ENCODE measurements at places on chromosomes 6 and 20.
A peak's percentile ranks its signal among the peaks of the same experiment; 100 is the strongest.

GRCh38 chr6:5261545-5262109 is 314 bp downstream of the FARS2 start:
- DNase-seq = no peak

DNA sequence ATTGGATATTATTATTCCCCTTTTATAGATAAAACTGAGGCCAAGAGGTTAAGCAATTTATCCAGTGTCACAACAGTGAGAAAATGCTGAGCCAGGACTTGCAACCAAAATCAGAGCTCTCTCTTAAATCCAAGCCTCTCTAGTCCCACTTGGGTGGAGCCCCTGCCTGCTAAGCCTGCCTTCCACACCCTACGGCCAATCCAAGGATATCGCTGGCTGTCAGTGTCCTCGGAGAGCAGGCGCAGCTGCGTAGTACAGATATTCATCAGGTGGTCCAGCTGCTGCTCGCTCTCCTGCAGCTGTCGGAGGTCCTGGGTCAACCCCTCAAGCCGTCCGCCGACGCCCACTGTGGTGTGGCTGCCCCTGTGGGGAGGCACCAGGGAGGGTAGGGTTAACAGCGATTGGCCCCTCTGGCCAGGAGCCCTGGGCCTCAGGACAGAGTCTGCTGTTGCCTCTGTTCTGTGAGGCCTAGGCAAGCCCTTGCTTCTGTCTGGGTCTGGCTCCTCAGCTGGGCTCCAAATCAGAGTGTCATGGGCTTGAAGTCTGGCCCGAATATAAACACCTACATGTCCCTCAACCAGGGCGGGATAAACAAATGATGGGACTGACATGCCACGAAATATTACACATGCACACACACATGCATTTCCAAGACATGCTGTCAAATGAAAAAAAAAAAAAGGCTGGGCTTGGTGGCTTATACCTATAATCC is 3.9 kb upstream of the NECAB3 start:
- no peak for DNase-seq

GRCh38 chr6:126300126-126300525 is 39.8 kb upstream of the CENPW start:
- DNase-seq = no peak

GRCh38 chr20:44735816-44736169 is 9.9 kb upstream of the KCNK15 start:
- DNase-seq = no peak

DNA sequence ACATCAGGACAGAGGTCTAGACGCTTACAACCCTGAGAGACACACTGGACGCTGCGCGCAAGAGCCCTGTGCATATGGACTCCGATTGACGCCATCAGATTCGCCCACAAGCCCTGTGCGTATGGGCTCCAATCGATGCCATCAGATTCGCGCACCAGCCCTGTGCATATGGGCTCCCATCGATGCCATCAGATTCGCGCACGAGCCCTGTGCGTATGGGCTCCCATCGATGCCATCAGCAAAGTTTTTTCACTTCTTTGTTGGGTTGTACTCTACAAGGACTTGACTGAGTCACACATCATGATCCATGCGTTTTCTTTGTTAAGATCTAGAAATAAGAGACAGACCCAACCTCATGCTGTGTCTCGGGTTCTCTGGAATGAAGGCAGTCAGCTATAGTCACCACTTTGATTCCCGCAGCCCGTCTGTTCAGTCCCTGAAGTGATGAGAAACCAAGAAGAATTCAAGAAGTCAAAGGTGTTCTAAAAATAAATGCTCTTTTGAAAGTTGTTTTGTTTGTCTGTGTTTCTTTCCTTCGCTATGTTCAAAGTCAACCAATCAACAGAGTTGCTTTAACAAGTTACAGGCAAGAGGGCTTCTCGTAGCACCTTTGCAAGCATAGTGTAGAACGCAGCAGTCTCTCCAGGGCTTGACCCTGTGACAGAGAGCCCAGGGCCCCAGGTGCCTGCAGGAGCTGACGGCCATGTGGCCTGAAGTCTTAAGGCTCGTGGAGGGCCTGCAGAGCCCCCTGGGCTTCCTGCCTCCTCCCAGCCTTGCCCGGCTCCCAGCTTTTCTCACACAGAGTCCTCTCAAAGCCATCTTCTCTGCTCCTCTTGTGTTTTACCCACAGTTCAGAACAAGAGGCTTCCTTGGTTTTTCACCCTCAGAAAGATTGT is 7.9 kb downstream of the RPS6KA2 start:
- no peak for DNase-seq

DNA sequence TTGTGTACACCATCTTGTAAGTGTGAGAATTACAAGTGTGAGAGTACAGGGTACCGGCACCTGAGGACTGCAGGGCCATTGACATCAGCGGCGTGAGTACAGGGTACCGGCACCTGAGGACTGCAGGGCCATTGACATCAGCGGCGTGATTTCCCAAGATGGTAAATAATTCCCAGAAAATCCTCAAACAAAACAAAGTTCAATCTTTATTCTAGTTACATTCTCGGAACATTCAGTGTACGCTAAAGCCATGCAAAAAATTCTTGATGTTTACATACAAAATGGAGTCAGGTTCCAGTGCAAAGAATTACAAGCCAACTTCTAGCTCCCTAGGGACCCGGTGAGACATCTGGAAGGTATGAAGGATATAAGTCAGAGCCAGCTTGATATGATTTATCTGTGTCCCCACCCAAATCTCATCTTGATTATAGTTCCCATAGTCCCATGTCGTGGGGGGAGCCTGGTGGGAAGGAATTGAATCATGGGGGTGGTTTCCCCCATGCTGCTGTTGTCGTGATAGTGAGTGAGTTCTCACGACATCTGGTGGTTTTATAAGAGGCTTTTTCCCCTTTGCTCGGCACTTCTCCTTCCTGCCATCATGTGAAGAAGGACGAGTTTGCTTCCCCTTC is 172.7 kb downstream of the TTLL2 start:
- DNase-seq = no peak

DNA sequence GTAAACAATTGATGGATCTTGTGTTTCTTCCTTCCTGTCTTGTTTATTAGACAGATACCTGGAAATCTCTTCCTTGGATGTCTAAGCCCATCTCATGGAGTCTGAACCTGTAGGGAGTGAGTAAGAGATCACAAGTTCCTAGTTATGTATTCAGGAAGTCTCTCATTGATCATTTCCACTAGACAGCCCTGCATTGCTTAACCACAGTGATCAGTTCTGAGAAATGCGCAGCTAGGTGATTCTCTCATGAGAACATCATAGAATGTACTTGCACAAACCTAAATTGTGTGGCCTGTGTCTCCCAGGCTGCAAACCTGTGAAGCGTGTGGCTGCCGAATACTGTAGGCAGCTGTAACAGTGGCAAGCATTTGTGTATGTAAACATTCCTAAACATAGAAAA is 39.1 kb downstream of the FAM120B start:
- DNase-seq = no peak

GRCh38 chr6:11428895-11429294 is 108.7 kb upstream of the TMEM170B start:
- DNase-seq = no peak

DNA sequence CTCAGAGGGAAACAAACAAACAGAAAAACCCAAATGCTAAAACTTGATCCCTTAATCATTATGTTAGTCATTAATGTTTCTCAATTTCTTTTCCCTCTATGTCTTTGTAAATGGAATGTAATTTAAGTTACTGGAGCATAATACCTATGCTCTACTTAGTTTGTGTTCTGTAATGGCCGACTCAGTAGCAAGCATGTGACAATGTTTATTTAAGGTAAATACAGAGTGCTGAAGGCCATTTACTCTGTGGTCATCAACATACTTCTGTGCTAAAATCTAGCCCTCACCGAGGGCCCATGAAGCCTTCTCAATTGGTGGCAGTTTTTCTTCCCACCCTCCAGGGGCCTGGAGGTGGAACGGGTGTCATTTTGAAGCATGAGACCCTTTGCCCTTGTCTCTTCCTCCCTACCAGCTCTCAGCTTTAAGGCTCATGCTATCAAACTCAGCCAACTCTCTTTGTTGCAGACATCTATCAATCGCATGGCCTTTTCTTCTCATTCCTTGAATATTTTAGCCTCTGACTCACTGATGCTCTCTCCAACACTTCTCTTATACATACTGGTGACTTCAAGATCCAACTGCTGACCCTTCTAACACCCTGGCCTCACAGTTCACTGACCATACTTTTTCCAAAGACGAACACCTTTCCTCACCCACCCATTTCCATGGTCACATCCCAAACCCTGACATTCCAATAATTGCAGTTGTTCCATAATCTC is 48.2 kb downstream of the STX7 start:
- no peak for DNase-seq

DNA sequence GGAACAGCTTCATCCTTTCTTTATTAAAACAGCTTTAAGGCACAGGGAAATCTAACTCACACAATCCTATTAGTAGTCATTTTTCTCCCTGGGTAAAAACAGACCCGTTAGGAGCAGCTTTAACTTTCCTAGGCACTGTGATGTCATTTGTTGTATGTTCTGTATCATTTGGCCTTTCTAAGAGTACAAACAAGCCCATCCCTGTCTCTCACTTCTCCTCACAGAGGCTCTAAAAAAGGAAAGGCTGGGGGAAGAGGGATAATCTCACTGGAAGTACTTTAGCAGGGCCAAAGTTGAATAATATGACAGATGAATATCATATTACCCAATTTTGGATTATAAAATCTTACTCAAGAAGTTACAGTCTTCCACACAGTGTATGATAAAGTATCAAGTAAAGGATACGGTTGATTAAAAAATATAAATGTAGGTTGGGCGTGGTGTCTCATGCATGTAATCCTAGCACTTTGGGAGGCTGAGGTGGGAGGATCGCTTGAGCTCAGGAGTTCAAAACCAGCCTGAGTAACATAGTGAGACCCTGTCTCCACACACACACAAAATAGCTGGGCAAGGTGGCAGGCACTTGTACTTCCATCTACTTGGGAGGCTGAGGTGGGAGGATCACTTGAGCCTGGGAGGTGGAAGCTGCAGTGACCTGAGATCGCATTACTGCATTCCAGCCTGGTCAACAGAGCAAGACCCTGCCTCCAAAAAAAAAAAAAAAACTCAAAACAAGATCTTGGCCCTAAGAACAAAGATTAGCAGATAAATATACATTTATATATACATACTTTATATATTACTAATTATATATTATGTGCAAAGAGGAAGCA is 7.9 kb downstream of the NUDT3 start:
- no peak for DNase-seq

DNA sequence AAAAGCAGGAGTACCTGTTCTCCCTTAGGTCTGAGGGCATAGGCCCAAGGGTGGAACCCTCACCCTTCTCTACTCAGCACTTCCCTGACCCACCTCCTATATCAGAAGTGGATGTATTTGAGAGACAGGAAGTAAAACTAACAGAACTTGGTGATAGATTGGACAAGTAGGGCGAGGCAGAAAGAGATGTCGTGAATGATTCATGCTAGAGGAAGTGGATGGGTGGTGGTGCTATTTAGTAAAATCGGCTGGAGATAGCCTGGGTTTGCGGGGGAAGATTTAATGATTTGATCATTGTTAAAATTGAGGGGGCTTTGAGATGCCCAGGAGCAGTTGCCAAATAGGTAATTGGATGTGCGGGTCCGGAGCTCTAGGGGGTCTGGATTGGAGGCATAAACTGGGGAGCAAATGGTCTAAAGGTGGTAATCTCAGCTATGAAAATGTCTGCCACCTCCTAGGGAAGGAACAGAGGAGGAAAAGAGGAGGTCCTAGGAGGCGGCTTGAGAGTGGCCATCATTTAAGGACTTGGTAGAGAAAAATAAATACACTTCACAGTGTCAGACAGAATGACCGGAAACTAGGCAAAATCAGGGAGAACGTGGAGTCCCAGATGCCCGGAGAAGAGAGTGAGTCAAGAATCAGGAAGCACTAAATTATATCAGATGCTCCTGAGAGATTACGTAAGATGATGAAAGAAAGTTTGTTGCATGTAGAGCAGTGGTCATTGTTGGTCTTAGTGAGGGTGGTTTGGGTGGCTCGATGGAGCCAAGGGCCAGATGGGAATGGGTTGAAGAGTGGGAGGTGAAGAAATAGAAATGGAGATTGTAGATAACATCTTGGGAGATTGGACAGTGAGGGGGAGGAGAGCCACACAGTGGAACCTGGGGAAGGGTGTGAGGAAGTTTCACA is 142.0 kb downstream of the CEP57L1 start:
- no peak for DNase-seq

- DNase-seq = no peak
These were observed 67.1 kb downstream of the TPD52L1 start for GRCh38 chr6:125220712-125221111.

DNA sequence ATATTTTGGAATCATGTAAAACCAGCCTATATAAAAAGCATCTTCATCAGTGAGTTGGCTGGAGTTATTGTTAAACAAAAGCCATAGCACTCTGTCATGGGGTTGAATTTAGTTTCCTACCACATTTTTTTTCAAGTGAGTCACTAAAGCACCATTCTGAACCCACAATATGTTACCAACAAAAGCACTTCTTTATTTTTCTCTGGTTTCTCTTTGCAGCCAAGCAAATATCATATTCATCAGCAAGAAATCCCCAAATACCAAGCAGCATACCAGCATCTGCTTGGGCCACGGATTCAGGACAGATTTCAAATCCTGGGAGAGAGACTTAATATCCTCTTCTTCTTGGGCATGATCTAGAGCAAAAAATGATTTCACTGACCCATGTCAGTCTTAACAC is 441.4 kb downstream of the BCKDHB start:
- no peak for DNase-seq

DNA sequence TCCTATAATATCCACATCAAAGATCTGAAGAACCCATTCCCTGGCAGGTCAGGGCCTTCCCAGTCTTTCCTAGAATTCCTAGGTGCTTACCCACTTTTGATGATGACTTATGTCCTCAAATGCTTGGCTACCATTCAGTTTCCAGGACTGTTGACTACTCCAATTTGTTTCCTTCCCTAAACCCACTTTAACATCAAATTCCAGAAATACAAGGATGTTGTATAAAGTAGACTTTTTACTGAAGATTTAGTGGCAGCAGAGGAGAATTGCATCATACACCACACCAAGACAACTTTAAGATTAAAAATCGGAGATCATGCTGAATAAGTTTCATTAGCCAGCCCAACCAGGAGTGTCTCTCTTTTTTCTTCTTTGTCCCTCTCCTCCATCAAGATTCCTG is 203.3 kb upstream of the LAMP5 start:
- DNase-seq = no peak

DNA sequence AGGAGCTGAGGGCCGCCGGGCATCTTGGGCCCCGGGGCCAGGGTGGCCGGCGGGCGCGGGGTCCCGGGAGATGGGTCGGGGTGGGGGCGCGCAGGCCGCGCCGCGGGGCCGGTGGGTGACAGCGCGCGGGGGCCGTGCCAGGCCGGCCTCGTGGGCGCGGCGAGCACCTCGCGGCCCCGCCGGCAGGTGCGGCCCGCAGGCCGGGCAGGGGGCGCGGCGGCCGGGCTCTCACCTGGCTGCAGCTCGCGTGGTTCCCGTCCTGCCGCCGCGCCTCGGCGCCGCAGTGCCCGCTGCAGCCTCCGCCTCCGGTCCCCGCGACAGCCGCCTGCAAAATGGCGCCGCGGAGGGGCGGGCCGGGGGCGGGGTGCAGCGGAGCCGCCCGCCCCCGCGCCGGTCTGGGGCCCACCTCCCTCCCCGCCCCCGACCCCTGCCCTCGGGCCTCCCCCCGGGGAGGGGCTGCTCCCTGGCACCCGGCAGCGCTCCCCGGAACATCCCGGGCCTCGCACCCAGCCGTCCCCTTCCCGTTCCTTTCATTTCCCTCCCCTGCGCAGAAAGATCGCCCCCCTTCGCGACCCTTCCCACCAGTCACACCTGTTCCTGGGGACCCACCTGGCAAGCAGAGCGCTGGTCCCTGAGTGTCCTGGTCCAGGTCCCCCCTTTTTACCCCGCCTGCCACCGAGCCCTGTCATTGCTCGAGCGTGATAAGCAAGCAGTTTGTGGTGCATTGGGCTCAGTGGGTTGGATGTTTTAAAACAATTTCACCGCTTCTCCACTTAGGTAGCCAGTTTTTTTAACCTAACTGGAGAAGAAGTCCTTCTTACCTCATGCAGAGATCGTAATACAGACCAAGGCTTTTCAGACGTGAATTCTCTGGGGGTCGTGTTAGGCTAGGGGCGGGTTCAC is at the start of gene SLC23A2:
TSS of gene SLC23A2 (minus strand) at position 337 of the 903 bp plus-strand sequence. CDS start 68,948 bp downstream, outside the sequence.
- peak; percentile 48 for DNase-seq

Measured in activated T-helper 1 cell treated with anti-CD3 and anti-CD28 coated beads, Interleukin-2, amount 50 U/mL, for 16 hours (primary cell).